ENCODE measurements at places on chromosomes 13 and 19. TPM values are rescaled to one million over a fixed set of nuclear protein-coding genes. Genes with fewer than 3 reads are reported as not detected.

- DNase-seq: no peak
These were observed 29.6 kb downstream of the TNFSF11 start for GRCh38 chr13:42603571-42603970.

DNA sequence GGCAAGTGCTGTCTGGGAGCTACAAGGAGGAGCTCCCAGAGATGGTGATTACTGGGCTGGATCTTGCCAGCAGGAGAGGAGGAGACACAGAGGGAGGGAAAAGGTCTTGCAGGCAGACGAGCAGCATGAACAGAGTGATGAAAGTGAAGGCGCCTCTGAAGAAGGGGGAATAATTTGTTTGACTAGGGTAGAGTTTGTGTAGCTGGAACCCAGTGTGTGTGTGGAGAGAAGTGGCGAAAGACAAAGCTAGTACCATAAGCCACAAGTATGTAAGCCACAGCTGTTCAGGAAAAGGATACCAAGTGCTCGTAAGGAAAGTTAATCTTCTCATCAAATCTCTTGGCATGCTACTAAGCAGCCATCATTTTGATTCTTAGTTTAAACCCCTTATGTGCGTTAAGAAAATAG is 5.4 kb downstream of the FLT1 start:
- DNase-seq: no peak

- DNase-seq: no peak
These were observed 565.3 kb upstream of the SLITRK1 start for GRCh38 chr13:84447640-84447978.

DNA sequence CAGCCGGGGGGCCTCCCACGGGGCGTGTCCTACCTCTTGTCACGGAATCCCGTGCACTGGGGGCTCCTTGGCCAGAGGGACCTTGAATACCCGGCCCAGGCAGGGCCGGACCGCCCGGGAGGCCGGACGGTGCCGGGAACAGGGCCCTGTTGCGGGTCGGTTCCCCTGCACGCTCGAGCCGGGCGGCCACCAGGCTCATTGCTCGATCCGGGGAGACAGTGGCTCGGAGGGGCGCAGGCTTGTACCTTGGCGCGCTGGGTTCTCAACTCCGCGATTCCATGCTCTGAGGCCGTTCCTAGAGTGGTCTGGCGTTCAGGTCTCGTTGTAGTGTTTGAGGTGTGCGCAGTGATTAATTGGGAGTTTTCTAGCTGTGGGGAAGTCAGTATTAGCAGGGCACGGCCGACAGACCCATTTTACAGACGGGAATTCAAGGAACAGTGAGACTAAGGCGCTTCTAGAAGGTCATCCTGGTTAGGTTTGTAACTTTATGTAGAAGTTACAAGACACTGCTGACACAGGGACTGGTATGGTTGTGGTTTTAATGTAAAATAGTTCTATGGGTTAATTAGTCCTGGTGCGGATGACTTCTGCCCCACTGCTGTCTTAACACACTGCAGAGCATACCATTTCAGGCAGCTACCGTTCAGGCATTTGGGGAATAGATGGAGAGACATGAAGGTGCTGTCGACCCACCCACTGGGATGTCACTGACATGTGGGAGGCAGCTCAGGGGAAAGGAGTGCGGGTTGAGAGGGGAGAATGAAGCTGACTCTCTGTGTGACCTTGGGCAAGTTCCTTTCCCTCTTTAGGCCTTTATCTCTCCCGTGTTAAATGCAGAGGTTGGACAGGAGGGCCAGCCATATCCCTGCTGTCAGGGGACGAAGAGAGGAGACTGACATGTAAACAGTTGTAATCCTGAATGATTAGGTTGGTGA is 592 bp downstream of the CLPTM1 start:
- no peak for DNase-seq

- no peak for DNase-seq
These were observed 81.9 kb upstream of the SLC15A1 start for GRCh38 chr13:98834254-98834960.

The PGLYRP2 gene
- not detected for polyA plus RNA-seq

The LILRB1 gene
- 172 TPM for polyA plus RNA-seq

GRCh38 chr13:99308471-99309087 is 1.4 kb upstream of the GPR183 start:
- DNase-seq: no peak

The GFY gene
- polyA plus RNA-seq: not detected

The TPTE2 gene
- polyA plus RNA-seq: not detected

The SMIM44 gene
- not detected for polyA plus RNA-seq

The ZNF439 gene
- polyA plus RNA-seq: 19.7 TPM

DNA sequence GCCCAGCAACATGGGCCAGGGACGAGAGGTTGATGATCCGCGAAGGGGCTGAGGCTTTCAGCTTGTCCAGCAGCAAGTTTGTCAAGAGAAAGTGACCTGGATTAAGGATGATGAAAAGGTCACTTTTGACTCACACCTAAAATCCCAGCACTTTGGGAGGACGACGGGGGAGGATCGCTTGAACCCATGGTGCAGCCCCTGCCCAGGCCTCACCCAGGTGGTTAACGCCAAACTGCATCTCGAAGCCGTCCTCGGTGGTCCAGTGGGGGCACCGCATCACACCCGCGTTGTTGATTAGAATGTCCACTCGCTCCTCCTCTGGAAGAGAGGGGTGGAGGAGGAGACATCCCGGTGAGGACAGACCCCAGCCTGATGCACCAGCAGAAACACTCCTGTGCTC is 10.4 kb upstream of the GP6 start:
- no peak for DNase-seq

GRCh38 chr13:25232937-25233515 is 54.3 kb downstream of the MTMR6 start:
- peak; percentile 64 for DNase-seq

Measured in B cell (primary cell).